ENCODE measurements at places on chromosomes 2 and 18.

GRCh38 chr2:128408349-128409305 lies 90.0 kb upstream of the HS6ST1 start:
- peak; percentile 5 for DNase-seq

- DNase-seq, result no peak
Observed at GRCh38 chr18:44539926-44540325, 140.8 kb upstream of the SETBP1 start.

DNA sequence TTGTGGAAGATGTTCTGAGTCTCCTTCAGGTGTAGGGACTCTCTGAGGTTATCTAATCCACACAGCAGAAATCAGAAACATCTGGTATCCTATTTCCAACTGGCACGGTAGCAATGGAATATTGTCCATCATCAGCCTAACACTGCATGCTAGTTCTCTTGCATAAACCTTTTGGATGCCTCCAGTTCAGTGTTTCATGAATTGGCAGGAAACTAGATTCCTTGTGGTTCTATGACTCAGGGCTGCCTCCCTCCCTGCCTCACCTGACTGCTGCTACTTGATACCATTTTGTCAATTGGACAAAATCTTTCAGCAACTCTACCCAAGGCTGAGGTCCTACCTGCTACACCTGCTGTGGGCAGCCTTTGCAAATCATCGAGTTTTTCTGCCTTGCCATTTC lies 130.9 kb downstream of the TPGS2 start:
- DNase-seq, result no peak

DNA sequence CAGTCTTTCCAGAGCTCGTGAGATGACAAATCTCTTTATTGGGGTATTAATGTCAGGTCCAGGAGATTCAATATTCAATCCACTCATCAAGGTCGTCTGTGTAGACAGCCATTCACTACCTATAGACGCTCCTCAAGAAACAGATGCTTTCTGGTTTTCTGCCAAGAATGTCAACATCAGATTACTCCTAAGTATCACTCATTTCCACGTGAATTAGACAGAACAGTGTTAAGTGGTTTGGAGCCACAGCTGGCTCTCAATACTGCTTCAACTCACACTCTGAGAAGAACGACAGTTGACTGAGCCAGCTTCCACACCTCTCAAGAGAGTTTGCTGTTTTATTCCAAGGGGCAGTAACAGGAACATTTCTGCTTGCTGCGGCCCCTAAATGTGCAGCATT lies 113.5 kb upstream of the NEDD4L start:
- DNase-seq, result no peak

GRCh38 chr18:51077217-51077616 lies 47.2 kb downstream of the SMAD4 start:
- DNase-seq, result no peak

DNA sequence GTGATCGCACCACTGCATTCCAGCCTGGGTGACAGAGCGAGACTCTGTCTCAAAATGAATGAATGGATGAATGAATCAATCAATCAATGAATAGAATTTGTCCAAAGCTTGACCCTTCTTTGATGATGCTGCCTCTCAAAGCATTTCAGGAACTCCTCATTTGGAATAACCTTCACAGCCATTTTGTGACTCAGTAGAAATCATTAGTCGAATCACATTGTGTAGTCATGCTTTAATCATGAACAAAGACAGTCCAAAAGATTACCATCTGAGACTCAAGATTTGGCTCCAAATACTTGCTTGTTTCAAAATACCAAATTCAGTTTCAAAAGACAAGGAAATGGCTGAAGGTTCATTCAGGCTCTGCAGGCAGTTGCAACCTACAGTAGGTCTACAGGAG lies 83.1 kb downstream of the VWA3B start:
- DNase-seq, result no peak

GRCh38 chr18:62776024-62776570 lies 60.8 kb downstream of the PHLPP1 start:
- no peak for DNase-seq

- no peak for DNase-seq
Observed at GRCh38 chr2:57693965-57694364, 352.6 kb upstream of the VRK2 start.

DNA sequence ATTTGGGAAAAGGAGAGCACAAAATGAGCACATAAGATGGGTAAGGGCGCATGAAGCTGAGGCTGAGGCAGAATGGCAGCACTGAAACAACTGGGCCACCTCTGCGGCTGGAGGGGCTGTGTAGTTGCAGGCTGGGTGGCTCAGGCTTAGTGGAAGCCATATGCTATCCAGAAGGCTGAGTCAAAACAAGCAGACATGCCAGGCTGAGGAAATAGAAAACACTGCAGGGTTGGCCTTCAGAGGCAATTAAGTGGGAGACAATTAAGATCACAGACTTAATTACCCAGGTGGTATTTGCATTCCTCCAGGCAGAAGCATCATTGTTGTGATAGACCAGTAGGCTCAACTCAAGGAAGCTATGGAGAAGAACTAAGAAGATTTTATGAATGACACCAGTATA lies 11.4 kb upstream of the XPO1 start:
- DNase-seq, result no peak

DNA sequence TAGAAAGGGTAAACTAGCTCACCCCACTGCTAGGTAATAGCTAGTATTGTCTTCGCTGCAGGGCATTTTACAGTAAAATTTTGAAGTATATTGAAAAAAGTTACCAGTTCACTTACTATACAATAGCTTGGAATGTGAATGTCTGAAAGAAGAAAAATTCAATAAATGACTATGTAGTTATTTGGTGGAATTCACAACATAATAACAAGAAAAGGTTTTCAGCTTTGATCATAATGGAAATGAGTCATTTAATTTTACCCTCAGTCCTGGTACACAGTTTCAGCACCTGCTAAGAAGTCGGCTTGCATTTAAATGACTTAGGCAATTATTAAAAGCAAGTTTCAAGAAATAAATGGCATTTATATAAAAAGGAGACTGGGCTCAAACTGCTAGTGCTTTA lies 90.4 kb downstream of the NUP35 start:
- DNase-seq, result no peak

DNA sequence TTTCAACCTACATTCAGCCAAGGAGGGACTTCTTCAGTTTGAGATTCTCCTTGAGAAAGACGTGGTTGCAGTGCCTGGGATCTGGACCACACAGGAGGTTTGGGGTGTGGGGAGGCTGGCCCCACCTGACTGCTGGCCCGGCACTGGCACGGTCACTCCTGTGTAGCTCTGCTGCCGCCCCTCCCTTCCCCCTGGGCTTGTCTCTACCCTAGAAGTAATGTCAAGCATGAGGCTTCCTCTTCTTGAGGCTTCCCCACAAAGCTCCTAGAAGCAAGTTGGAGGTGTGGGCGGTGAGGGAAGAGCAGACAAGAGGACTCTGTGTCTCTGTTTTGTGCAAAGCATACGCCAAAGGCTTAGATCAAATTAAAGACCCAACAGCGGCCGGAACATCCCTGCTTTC lies 8.7 kb downstream of the KLHL29 start:
- peak; percentile 41 for DNase-seq

DNA sequence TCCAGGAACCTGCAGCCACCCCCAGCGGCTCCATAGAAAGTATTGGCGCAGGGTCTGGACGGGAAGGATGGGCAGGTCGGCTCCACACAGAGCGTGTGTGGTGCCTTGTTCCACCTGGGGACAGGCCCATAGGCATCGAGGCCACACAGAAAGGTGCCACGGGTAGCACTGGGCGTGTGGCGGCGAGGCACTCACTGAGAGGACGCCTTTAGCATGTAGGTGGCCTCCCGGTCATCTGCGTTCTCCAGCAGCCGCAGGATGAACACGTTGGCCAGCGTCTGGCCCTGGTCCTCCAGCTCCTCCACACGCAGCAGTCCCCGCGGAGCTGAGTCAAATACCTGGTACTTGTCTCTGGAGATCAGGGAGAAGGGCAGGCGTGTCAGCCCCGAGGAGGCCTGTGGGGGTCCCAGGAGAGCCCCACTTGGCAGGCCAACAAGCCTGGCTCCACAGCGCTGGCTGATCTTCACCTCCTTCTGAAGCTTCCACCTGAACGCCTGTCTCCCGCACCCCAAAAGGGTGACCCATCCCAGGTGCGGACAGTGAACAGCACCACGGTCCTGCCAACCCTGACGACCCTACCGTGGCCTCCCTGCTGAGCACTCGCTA lies 13.2 kb downstream of the SNORC start:
- DNase-seq, result no peak

GRCh38 chr2:136006658-136007057 lies 21.2 kb upstream of the DARS1 start:
- no peak for DNase-seq

- DNase-seq, result no peak
Observed at GRCh38 chr2:104840156-104840555, 13.8 kb upstream of the POU3F3 start.

DNA sequence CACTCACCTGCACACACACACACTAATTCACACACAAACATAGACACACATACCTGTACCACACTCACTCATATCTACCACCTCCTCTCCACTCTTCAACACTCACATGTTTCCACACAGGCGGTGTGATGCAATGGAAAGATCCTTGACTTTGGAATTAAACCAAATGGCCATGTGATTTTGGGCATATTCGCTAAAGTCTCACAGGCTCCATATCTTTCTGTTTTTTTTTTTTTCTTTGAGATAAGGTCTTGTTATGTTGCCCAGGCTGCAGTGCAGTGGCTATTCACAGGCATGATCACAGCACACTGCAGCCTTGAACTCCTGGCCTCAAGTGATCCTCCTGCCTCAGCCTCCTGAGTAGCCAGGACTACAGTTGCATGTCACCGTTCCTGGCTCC lies 91.1 kb upstream of the MEX3C start:
- no peak for DNase-seq

DNA sequence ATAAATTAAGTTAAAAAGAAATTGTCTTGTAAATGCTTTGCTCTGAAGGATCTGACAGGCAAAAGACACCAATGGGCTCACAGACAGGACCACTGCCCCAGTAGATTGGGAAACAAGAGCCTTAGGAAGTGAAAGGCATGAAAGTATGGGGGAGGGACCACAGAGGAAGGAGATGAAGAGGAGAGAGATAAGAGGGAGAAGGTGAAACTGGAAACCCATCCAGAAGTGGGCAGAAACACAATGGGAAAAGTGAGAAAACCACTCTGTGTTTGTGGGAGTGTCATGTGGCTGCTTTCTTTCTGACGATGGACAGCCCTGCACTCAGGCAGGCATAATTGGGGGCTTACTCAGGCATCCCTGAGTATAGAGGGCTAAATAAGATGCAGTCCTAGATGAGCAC lies 101.5 kb upstream of the STON1 start:
- no peak for DNase-seq

GRCh38 chr2:100954044-100954420 lies 48.1 kb upstream of the RPL31 start:
- no peak for DNase-seq

DNA sequence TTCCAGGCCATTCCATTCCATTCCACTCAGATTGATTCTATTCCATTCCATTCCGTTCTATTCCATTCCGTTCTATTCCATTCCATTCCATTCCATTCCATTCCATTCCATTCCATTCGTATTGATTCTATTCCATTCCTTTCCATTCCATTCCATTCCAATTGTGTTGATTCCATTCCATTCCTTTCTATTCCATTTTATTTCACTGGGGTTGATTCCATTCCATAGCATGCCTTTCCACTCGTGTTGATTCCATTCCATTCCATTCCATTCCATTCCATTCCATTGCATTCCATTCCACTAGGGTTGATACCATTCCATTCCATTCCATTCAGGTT lies 1142.3 kb downstream of the RPIA start:
- DNase-seq, result no peak

DNA sequence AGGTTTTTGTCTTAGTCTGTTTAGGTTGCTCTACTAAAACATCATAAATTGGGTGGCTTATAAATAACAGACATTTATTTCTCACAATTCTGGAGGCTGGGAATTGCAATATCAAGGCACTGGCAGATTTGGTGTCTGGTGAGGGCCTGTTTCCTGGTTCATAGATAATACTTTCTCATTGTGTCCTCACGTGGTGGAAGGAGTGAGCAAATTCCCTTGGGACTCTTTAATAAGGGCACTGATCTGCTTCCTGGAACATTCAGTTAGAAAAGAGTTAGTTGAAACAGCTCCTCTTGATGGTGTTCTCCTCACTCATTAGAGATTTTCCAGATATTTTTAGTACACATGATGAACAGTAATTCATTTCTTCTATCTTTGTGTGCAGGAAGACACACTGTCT lies 22.3 kb downstream of the COL4A3 start:
- DNase-seq, result no peak

DNA sequence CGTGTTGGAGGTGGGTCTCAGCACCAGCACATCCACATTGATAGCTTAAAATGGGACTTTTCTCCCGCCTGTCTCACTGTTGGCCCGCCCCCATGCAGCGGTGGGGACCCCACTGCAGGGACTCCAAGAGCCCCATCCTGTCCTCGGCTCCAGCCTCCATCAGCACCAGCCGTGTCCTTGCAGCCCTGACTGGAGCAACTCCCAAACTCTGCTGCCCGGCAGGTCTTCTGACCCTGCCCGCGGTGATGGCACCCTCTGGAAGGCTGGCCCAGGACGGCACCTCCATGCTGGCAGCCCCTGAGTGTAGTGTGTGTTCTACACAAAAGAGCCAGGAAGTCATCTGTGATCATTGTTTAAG lies 41.6 kb upstream of the KCNG2 start:
- DNase-seq, result no peak

DNA sequence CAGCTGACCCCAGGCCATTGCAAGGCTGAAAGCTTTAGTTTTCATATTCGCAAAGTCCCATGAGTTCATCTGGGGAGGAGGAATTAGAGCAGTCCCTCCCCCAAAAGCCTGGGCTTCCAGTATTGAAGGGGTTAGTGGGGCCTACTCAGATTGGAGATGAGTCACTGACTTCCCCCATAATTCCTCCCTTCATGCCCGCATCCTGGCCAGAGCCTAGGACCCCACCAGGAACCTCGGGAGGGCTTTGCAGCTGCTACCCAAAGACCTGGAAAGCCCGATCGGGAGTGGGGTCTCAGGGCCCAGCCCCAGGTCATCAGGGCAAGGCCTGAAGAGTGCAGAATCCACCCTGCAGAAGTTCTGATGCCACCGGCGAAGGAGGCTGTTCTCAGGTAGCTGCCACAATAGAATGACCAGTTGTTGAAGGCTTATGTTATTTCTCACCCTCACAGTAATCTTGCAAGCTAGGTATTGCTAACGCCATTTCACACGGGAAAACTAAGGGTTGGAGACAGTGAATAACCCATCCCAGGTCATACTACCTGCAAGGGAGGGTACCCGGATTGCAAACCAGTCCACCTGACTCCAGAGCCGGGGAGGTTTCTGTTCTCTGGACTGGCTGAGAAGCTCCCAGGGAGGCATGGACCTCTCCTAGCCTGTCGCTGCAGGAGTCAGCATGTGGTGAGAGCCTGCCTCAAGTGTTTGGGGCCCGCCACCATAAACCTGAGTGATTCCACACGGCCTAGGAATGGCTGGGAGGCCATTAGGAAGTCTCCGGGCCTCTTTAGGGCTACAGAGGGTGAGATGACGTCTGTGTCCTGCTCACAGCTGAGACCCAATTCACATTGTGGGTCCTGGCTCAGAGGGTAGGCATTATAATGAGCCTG lies 5.8 kb upstream of the ARID5A start:
- DNase-seq, result no peak

Data from inflammatory macrophage treated with lipopolysaccharide for 4 hours (primary cell).